ENCODE measurements at places on chromosomes 2 and 18. TPM values are rescaled to one million over a fixed set of nuclear protein-coding genes. Genes with fewer than 3 reads are reported as not detected.

DNA sequence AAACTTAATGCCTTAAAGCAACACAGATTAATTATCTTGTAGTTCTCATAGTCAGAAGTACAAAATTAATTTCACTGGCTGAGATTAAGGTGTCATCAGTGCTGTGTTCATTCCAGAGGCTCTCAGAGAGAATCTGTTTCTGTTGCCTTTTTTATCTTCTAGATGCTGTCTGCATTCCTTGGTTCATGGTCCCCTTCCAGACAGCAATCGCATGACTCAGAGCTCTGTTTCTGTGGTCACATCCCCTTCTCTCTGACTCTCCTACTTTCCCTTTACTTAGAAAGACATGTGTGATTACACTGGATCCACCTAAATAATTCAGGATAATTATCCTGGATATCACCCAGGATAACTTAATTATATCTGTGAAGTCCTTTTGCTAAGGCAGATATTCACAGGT is 148.6 kb downstream of the MAIP1 start:
- H3K4me3 ChIP-seq, result no peak overlapping the region
- no peak overlapping the region for H3K27ac ChIP-seq
- no peaks in the 10 kb centered on the region for H3K27me3 ChIP-seq

Gene MLPH
- total RNA-seq, result 14.8 TPM

GRCh38 chr2:148402786-148403185 is 241.8 kb upstream of the EPC2 start:
- no peak for DNase-seq
- H3K36me3 ChIP-seq, result no peaks in the 10 kb centered on the region
- no peaks in the 10 kb centered on the region for H3K27me3 ChIP-seq
- H3K4me3 ChIP-seq, result no peak overlapping the region
- no peak overlapping the region for H3K27ac ChIP-seq
- H3K4me1 ChIP-seq, result no peaks in the 10 kb centered on the region

GRCh38 chr18:44051026-44051425 is 629.7 kb upstream of the SETBP1 start:
- no peak for DNase-seq
- H3K27me3 ChIP-seq, result no peaks in the 10 kb centered on the region
- H3K36me3 ChIP-seq, result no peaks in the 10 kb centered on the region

- peak overlapping the region; percentile 50 for H3K27ac ChIP-seq
- no peaks in the 10 kb centered on the region for H3K27me3 ChIP-seq
- H3K4me1 ChIP-seq, result peaks cover 32% of the 10 kb centered on the region
- DNase-seq, result no peak
These were observed 35.4 kb downstream of the FBXO11 start for GRCh38 chr2:47870641-47871540.

Gene IHH
- 10.8 TPM for total RNA-seq

GRCh38 chr2:200367155-200367554 is 60.7 kb downstream of the SPATS2L start:
- no peak for DNase-seq
- peaks cover 4% of the 10 kb centered on the region for H3K36me3 ChIP-seq
- peaks cover 51% of the 10 kb centered on the region for H3K4me1 ChIP-seq
- H3K27me3 ChIP-seq, result no peaks in the 10 kb centered on the region
- H3K27ac ChIP-seq, result peak overlapping the region; percentile 25
- H3K4me3 ChIP-seq, result peak overlapping the region; percentile 58

Gene SMAD7
- total RNA-seq, result 30.9 TPM

DNA sequence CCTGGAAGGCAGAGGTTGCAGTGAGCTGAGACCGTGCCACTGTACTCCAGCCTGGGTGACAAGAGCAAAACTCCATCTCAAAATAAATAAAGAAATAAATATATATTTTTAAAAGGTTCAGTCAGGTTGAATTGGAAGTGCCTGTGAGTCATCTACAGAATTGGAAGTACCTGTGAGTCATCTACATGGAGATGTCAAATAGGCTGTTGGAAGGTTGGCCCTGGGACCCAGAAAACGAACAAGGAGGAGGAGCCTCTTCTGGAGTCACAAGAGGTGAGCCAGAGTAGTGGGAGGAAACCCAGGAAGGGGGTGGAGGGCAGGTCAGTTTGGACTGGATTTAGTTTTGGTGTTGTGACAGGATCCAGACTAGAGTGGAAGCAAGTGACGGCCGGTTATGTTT is 15.2 kb upstream of the SCYGR1 start:
- no peaks in the 10 kb centered on the region for H3K27me3 ChIP-seq
- no peak for DNase-seq
- no peaks in the 10 kb centered on the region for H3K36me3 ChIP-seq
- H3K4me1 ChIP-seq, result peaks cover 18% of the 10 kb centered on the region
- no peak overlapping the region for H3K4me3 ChIP-seq
- no peak overlapping the region for H3K27ac ChIP-seq

GRCh38 chr2:95526360-95527341 is 42.1 kb upstream of the TRIM43B start:
- no peak overlapping the region for H3K27ac ChIP-seq
- H3K4me3 ChIP-seq, result peak overlapping the region; percentile 59
- H3K27me3 ChIP-seq, result peaks cover 5% of the 10 kb centered on the region
- no peaks in the 10 kb centered on the region for H3K4me1 ChIP-seq
- no peak for DNase-seq

GRCh38 chr2:108916796-108917421 is 72.1 kb downstream of the EDAR start:
- DNase-seq, result peak; percentile 52
- H3K36me3 ChIP-seq, result no peaks in the 10 kb centered on the region

DNA sequence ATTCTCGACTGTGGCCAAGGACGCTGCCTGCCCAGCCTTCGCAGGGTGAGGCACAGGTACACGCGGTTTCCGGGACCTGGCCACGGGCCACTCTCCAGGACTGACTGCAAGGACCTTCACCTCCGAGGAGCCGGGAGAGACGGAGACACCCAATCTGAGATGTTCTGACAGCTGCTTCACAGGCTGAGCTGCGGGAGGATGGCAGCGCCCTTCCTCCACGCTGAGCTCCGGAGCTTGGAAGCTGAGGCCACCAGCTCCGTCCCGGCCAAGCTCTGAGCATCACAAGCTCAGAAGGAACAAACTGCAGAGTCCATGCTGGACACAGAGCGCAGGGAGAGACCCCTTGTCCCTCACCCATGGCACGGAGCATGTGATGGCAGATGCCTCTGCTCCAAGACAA is 71.1 kb upstream of the CTDP1 start:
- peaks cover 14% of the 10 kb centered on the region for H3K4me1 ChIP-seq
- no peaks in the 10 kb centered on the region for H3K27me3 ChIP-seq
- H3K27ac ChIP-seq, result no peak overlapping the region

Gene ATAD2B
- total RNA-seq, result 25.7 TPM

All from type B pancreatic cell (in vitro differentiated cells).